ENCODE measurements at places on chromosomes 12 and 14.

GRCh38 chr14:67934087-67934486 is 114.5 kb downstream of the RAD51B start:
- DNase-seq, result no peak

- DNase-seq, result no peak
Measured at GRCh38 chr12:93060666-93061472, 131.8 kb upstream of the EEA1 start.

GRCh38 chr12:108633534-108634248 is at the start of gene SELPLG:
Gene SELPLG, minus strand, starts transcription at chr12:108633894. Its CDS starts 9,587 bp downstream, at chr12:108624307.
- peak; percentile 74 for DNase-seq

DNA sequence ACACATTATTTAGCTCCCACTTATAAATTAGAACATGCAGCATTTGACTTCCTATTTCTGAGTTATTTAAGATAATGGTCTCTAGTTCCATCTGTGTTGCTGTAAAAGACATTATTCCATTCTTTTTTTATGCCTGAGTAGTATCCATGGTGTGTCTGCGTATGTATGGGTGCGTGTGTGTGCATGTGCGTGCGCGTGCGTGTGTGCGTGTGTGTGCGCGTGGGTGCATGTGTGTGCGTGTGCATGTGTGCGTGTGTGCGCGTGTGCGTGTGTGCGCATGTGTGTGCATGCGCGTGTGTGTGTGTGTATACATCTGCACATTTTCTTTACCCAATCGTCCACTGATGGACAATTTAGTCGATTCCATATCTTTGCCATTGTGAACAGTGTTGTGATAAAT is 479.4 kb upstream of the TMEM132C start:
- no peak for DNase-seq

GRCh38 chr12:9064815-9065606 is 50.7 kb downstream of the A2M start:
- DNase-seq, result peak; percentile 86

DNA sequence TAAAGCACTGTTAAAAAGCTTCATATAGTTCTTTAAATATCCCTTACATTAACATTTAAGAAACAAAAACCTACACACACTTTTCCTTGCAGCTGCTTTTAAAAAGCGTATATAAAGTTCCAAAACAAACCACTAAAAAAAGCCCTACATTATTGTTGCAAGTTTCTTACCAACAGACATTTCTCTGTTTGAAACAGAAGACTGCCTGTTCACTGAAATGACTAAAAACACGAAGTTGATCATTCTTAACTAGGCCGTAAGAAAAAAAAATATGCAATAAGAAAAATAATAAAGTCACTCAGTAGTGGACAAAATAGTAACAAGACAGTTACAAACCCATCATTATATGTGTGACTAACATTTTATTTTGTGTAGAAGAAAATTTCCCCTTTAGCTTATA is 37.3 kb downstream of the KIF21A start:
- no peak for DNase-seq

DNA sequence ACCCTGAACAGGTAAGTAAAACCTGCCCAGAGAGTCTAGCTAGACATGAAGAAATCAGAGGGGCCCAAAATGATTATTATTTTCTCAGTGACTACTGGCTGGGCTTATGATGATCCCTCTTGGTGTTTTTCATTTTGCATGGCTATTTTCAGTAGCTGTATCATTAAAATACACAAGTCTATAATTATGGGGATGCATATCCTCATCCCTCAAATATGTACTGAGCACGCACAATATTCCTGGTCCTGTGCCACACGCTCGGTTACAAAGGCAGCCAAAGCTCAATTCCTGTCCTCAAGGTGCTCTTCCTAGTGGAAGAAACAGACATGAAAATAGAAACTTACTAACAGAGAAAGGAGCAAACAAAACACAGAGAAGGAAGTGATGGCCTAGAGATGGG is 180.0 kb downstream of the DAD1 start:
- DNase-seq, result no peak

- no peak for DNase-seq
Measured at GRCh38 chr12:96502477-96502876, 13.1 kb downstream of the CFAP54 start.

GRCh38 chr12:60398547-60398946 is 802.7 kb downstream of the SLC16A7 start:
- no peak for DNase-seq

DNA sequence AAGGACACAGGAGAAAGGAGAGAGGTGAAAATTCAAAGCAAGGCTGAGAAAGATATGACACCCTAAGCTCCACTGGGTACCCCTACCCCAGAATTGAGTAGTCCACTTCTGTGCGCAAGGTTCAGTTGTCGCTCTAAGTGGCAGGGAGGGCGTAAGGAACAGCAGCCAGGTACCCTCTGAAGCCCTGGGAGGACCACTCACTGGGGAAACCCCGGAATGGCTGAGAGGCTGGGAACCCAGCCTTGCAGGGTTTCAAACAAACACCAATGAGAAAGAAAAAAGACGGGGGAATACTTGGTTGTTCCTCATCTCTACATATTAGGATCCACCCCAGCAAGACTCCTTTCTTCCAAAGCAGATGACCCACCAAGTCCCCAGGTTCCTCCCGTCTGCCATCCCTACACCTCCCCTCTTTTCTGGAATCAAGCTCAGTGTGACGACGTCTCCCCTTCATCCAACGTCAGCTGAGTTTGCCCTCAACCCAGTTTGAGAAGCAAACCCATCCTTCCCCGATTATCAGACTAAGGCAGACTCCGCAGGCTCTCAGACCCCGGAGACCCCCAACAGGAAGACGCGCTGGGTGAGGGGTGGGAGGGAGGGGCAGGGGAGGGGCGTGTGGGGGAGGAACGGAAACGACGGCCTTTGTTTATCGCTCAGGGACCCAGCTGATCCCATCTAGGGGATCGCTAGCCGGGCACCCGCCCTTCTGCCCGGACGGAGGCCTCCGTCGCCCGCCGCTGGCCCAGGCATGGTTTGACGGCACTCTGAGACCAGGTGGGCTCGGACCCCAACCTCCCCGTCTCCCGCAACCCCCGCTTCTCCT is 795 bp downstream of the LMBR1L start:
- DNase-seq, result no peak

- no peak for DNase-seq
Measured at GRCh38 chr14:37035401-37035800, 137.0 kb downstream of the SLC25A21 start.

- DNase-seq, result no peak
Measured at GRCh38 chr12:19154686-19155085, 25.2 kb downstream of the PLEKHA5 start.

DNA sequence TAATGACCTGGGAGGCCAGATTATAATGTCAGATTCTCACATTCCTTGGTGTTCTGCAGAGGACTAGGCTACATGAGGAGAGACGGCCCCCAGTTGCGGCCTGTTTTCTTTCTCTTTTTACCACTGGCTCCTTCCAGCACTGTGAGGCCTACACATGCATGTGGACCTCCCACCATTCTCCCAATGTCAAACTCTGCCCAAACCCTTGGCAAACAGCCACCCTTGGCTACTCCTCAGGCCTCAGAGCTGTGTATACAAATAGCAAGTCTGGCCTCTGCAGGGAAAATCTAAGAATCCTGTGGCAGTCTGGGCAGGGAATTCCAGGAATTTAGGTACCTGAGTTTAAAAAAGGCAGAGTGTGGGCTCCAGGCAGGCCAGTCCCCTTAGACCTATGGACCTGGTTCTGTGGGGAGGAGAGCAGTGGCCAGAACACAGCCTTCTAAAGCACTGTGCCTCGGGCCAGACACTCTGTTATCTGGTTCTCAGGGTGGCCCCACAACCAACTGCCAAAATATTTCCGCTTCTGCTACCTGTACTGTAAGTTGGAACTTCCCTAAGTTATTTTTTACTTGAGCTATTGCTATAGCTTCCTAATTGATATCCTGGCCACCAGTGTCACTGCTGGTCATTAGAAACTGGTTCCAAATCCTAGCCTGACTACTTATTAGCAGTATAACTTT is 19.9 kb upstream of the NEDD1 start:
- DNase-seq, result no peak

- DNase-seq, result no peak
Measured at GRCh38 chr14:91350483-91350812, 67.2 kb downstream of the CCDC88C start.

DNA sequence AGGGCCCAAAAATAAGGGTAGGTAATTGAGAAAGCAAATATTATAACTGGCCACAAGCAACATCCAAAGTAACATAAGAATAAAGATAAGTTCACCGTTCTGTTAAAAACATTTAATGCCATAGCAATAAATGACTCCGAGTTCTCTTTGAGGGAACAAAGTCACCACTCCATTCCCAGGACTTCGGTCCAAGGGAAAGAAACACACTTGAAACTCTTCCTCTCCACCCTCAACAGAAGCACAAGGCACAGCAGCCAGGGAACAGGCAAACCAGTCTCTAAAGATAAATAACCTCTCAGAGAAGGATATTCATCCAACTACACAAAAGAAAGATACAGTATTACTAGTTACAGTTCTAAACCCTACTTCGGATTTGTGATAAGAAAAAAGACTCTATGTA is 2.5 kb downstream of the SETD3 start:
- no peak for DNase-seq

DNA sequence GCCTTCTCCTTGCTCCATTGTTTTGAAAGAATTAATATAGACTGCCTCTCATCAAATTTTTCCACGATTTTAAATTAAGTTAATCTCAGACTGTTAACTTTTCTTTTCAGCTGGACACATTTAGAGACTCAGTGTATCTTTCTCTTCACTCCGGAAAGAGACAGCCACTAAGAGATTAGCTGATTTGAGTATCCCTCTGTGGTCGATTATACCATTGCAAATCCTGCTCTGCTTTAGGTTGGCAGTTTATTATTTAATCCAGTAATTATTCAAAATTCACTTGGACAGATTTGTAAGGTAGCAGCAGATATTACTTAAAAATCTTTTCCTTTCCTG is 588 bp upstream of the TWF1 start:
- DNase-seq, result no peak

- DNase-seq, result no peak
Measured at GRCh38 chr12:38998887-38999482, 93.6 kb upstream of the CPNE8 start.
